ENCODE measurements at places on chromosomes 12 and 14.

DNA sequence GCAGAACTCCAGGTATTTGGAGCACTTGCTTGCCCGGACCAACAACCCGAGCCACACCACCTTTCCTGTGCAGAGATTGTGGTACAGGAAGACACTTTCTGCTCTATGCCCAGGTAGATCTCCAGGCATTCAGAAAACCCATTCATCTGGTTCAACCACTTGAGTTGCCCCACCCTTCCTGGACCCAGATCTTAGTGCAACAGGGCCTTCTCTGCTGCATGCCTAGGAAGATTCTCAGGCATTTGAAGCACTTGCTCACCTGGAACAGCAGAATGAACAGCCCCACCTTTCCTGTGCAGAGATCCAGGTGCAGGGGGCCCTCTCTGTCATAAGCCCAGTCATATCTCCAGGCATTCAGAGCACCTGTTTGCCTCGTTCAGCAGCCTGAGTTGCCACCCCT is 412.8 kb upstream of the MGAT4C start:
- DNase-seq: no peak

DNA sequence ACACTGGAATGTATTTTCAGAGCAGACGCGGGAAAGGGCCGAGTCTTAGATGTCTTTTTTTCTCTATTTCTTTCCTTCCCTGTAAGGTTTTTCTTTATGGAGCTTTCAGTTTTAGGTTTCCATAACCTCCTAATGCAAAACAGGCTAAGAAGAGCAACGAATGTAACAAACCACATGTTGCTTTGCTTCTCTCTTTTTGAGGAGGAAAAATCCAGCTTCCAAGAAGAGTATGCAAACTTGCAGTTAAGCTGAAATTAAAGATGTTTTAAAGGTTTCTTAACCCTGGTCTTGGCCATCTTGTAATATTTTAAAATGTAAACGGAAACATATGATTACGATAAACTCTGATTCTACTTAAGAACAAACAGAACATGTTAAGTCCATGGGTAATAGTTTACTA is 86.9 kb downstream of the PRICKLE1 start:
- no peak for DNase-seq

DNA sequence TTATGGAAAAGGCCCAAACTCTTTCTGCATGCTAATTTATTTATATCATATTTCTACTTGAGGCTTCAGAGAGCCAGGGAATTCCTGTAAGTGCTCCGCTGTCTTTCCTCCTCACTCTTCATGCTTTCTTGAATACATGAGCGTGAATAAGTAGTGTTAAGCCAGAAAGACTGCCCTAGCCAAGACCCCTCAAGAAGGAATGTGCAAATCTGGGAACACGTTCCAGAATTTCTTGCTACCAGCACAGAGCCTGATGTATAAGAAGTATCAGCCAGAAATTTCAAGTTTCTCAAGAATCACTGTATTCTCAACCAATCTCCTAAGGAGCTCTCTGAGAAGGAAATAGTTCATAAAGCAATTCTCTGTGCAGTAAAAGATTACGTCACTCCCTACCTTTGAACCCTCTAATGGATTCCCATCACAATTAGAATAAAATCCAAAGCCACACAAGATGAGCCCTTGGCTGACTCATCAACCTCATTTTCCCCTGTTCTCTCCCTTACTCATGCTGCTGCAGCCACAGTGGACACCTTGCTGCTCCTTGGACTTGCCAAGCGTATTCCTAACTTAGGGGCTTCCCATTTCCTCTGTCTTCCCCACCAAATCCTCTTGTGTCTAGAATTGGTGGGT is 6.9 kb upstream of the TSPAN8 start:
- no peak for DNase-seq

DNA sequence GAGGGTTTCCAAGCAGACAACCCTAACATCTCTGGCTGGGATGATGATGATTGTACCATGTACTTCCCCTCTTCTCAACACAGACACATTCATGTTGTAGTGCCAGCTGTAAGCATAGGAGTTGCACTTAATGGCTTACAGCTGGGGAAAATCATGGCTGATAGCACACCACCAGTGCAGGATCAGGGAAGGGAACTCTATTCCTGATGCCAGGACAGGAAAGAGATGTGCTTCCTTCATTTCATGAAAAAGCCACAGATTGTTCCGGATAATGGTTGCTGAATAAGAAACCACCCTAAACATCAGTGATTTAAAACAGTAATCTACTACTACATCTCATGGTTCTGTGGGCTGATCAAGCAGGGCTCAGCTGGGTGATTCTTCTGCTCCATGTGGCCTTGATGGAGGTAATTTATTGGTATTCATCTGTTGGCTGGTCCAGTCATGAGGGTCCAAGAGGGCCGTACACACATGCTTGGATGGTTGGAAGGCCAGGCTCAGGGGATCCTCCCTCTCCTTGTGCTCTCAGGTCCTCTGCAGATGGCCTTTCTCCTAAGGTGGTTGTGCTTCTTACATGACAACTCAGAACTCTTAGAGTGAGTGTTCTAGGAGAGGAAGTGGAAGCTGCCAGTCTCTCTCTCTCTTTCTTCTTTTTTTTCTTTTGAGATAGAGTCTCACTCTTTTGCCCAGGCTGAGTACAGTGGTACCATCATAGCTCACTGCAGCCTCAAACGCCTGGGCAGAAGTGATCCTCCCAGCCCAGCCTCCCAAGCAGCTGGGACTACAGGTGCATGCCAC is 16.5 kb downstream of the TRAF3 start:
- no peak for DNase-seq

- DNase-seq: no peak
Observed at GRCh38 chr14:21543521-21543960, 17.4 kb upstream of the SALL2 start.

- DNase-seq: no peak
Observed at GRCh38 chr12:56120158-56120846, 2.2 kb downstream of the ZC3H10 start.

- DNase-seq: no peak
Observed at GRCh38 chr12:120988234-120988633, 9.9 kb downstream of the HNF1A start.

DNA sequence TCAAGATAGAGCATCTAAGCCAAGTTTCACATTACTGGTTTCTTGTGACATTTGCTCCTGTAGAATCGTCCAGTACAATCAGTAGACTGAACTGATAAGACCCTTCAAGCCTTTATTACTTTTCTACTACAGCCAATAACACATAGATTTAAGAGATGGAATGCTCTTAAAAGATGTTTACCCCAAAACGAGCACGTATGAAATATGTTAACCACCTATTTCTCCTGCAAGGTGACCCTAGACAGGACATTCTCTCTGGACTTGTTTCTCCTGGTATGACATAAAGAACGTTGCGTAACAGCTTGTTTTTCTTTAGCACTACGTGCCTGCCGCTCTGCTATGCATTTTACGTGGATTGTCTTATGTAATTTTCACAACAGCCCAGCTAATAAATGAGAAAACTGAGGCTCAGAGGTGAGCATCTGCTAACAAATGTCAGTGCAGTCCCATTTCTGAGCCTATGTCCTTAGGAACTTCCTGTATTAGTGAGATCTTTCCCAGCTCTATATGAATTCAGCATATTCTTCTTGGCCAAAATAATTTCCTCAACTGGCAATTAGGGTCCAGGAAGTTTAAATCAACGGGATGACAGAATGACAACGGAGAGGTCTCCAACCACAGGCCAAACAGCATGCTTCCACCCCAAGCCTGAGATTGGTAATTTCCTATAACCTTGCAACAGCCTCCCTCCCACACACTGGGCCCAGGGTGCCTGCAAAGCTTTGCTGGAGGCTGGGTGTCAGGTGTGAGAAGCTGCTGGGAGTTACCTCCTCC is 3.7 kb downstream of the NFKBIA start:
- peak; percentile 37 for DNase-seq

DNA sequence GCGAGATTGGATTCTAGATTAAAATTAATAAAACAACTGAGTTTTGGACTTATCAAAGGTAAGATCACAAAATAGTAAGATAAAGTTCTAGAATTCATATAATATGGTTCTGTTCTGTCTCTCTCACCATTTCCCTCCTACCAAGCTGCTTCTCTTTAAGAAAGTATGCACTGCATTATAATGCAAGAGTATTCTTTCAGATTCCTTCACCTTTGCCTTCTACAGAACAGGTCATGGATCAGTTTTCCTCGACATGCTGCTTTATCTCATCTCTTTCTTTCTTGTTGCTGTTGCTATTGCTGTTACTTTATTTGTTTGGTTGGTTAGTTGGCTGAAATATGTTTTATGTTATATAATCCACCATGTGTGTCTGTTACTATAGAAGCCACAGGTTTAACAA is 357.0 kb downstream of the NAV3 start:
- no peak for DNase-seq

DNA sequence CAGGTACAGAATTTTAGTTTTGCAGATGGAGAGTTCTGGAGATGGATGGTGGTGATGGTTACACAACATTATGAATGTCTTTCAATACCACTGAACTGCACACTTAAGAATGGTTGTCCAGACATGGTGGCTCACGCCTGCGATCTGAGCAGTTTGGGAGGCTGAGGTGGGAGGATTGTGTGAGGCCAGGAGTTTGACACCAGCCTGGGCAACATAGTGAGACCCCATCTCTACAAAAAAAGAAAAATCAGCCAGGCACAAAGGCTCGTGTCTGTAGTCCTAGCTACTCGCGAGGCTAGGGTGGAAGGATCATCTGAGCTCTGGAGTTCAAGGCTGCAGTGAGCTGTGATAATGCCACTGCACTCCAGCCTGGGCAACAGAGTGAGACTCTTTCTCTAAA is 8.1 kb upstream of the USP30 start:
- no peak for DNase-seq

DNA sequence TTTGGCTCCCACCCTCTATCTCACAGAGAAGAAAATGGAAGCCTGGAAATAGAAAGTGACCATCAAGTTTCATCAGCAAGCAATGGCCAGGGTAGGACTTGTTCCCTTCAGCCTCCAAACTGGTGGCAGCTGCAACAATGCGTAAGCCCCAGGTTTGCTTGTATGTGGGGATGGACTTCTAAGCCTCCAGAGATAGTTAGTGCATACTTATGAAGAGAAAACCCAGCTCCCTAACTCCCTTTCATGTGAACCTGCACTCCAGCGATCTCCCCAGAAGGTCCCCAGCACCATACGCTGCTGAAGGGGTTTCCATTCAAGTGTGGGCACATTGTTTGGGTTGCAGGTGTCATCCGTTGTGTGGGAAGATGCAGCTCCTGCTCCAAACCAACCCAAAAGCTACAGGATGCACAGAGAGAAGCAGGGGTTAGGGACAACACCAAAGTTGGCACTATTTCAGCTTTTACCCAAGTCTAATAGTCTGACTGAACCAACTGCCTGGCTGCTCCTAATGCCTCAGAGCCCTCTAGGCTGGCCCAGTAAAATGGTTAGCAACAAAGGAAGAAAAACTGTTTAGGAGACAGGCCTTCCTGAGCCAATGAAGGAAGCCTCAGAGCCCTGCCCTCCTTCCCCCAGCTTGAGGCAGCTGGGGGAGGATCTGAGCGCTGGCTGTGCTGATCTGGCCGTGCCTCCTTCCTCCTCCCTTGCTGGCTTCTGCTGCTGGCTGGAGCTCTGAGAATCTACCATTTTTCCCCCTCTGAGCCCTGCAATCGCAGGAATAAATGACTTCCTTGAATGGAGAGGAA is 12.3 kb downstream of the ZFP36L1 start:
- DNase-seq: no peak

GRCh38 chr12:29580971-29581370 is 83.5 kb upstream of the OVCH1 start:
- no peak for DNase-seq

GRCh38 chr14:99510556-99511139 is 29.4 kb downstream of the CCNK start:
- DNase-seq: no peak

DNA sequence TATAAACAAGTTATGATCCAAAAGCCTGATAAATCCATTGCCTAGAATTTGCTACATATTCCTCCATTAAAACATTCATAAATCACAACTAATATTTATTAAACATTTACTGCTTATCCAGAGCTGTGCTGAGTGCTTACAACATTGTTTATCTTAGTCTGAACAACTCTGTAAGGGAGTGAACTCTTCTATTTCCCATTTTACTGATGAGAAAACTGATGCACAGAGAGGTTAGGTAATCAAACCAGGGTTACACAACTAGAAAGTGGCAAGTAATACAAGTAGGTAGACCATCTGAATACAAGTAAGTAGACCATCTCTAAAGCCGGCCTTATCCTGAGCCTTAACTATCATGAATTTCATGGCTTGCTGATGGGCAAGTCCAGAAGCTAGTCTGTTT is 39.5 kb downstream of the WASHC3 start:
- DNase-seq: no peak

DNA sequence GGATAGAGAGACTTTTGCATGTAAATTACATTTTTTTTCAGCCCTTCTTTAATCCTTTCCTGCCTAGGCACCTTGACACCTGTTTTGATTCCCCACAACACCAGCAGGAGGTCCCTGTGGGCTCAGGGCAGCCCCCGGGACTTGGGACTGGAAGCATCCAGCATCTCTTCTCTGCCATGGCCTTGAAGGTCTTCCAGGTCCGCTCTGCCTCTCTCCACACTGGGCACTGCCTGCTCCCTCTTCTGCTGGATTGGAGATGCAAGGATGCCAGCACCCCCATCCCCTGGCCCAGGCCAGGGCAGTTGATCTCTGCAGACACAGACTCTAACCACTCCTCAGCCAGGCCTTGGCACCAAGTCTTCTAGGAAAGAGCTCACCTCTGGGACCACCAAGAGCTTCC is 134.5 kb upstream of the C14orf180 start:
- DNase-seq: no peak

GRCh38 chr12:28456934-28457710 is 266.9 kb downstream of the CCDC91 start:
- DNase-seq: no peak

DNA sequence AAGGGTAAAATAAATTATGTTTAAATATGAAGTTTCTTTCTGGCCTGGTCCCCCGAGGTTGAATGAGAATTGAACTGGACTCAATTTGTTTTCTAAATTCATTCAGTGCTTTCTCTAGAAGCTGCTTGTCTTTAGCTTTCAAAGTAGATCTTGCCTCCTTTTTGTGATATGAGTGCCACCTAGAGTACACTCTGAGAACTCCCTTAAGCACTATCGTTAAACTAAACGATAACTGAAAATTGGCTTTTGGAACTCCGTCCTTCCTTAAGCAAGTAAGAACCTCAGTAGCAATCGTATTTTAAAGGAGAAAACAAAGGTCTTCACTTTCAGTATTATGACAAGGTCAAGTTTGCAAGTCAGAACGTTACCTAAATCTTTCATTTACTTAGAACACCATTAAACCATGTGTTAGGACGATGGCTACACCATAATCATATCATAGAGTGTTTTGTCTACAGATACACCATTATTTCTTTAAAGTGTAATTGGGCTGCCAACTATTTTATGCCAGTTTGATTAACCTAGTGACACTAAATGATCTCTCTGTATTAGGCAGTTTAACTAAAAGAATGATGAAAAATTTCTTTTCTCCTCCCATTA is 364.8 kb downstream of the SNAPC1 start:
- DNase-seq: no peak

GRCh38 chr14:99884834-99885648 is 91.8 kb downstream of the EML1 start:
- no peak for DNase-seq
